PC-9 (cell line): ENCODE measurements at places on chromosomes 6 and 20. TPM values are rescaled to one million over a fixed set of nuclear protein-coding genes. Genes with fewer than 3 reads are reported as not detected.

SLC26A8 gene
- total RNA-seq: not detected in 2 replicates

CAP2 gene
- 10.0 and 12.0 TPM in 2 replicates for total RNA-seq

SNX3 gene
- 71.8 and 102 TPM in 2 replicates for total RNA-seq

FERMT1 gene
- total RNA-seq: 18.2 and 20.6 TPM in 2 replicates

PRL gene
- total RNA-seq: not detected in 2 replicates

KIAA0408 gene
- total RNA-seq: not detected in 2 replicates

CDSN gene
- total RNA-seq: 1.0 and 1.9 TPM in 2 replicates

TXLNB gene
- 0.09 TPM in 1 of 2 replicates, not detected in the other for total RNA-seq

PTK6 gene
- 12.9 and 13.3 TPM in 2 replicates for total RNA-seq

JPH2 gene
- total RNA-seq: 41.1 and 58.8 TPM in 2 replicates

KCNS1 gene
- 0.15 TPM in 1 of 2 replicates, not detected in the other for total RNA-seq

DNA sequence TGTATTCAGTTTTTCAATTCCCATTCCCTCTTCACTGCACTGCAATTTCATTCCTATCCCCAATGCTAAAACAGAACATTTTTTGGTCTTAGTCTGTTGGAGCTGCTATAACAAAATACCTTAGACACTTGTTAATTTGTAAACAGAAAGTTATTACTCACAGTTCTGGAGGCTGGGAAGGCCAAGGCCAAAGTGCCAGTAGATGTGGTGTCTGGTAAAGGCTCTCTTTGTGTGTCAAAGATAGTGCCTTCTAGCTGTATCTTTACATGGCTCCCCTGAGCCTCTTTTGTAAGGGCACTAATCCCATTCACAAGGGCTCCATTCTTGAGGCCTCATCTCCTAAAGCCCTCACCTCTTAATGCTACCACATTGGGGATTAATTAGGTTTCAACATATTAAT, 40.0 kb downstream of the PHIP start:
- DNase-seq: no peak

DNA sequence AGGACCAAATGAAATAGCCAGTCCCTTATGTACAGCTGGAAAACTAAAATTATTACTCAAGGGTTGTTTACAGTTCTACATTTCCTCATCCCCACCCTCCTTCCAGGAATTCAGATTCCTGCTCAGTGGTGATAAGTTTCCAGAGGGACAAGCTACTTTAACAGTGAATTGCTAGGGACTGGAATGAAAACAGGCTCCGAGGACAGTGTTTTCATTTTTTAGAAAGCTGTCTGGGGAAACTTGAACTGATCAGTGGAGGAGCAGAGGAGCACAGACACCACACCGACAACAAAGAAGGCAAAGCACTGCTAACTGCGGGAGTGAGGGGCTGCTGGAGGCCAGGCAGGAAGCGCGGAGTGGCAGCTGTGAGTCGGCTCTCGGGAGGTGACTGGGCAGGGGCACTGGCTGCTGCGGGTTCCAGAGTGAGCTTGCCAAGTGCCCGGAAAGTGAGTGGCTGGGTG, 322.2 kb downstream of the ESR1 start:
- DNase-seq: no peak

DNA sequence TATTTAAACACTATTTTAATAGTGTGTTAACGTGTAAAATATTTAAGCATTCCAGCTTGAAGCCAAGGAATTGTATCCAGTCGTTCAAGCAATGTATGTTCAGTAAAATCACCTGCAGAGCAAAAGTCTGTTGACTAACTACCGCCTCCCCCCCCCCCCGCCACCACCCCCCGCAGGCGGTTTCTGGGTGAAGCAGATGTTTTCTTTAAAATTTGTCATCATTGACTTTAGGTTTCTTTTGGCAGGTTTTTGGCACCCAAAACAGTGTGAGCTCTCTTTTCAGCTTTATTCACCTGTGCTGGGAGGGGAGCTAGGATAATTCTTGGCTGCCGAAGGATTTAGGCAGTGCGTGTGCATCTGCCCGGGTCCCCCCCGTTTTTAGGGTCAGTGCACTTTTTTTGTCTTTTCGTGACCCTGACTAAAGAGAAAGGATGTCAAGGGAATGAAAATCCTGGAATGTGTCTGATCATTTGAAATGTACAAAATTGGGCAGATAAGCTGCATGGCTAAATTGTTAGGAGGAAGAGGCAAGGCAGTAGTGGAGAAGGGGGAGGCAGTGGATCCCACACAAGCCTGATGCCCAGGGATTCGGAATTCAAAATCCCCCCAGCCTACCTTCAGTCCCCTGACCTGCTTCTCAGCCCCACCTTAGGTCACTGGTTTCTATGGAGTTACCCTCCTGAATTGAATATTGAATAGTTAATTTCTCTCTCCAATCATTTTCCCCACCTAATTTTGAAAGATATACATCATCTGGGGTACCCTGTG, 1.1 kb downstream of the EDN1 start:
- no peak for DNase-seq

DNA sequence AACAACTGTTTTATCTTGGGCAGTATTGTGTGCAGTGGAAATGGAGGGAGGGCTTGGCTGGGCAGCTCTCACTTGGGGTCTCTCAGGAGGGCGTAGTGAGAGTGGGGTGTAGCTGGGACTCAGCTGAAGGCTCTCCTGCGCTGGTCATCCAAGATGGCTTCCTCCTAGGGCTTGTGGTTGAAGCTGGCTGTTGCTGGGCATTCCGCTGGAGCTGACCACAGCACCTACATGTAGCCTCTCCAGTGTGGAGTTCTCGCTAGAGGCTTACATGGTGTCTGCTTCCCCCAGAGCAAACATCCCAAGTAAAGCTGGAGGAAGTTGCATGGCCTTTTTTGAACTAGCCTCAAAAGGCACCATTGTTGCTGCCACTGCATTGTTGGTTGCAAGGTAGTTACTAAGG, 344.1 kb upstream of the MARCKS start:
- DNase-seq: no peak

- no peak for DNase-seq
Observed at GRCh38 chr6:41583565-41583964, 37.4 kb downstream of the FOXP4 start.

- no peak for DNase-seq
Observed at GRCh38 chr20:47125758-47126591, 230.5 kb downstream of the ZMYND8 start.

- DNase-seq: no peak
Observed at GRCh38 chr20:45017857-45018256, 51.5 kb downstream of the STK4 start.

DNA sequence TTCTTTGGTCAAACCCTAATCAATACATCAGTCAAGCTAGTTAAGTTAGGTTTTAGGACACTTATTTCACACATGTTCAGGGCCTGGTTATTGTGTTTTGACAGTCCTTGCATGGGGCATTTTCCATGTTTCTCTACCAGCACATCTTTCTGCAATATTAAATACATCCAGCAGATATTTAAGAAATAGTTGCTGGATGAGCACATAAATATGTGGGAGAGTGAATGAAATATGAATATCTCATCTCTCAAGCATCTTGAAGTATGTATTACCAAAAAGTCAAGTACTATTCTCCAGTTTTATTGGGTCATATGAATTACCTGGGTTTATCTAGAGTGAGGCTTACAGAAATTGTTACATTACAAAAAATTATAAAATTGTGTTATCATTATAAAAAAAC, 621.9 kb upstream of the GJE1 start:
- no peak for DNase-seq

DNA sequence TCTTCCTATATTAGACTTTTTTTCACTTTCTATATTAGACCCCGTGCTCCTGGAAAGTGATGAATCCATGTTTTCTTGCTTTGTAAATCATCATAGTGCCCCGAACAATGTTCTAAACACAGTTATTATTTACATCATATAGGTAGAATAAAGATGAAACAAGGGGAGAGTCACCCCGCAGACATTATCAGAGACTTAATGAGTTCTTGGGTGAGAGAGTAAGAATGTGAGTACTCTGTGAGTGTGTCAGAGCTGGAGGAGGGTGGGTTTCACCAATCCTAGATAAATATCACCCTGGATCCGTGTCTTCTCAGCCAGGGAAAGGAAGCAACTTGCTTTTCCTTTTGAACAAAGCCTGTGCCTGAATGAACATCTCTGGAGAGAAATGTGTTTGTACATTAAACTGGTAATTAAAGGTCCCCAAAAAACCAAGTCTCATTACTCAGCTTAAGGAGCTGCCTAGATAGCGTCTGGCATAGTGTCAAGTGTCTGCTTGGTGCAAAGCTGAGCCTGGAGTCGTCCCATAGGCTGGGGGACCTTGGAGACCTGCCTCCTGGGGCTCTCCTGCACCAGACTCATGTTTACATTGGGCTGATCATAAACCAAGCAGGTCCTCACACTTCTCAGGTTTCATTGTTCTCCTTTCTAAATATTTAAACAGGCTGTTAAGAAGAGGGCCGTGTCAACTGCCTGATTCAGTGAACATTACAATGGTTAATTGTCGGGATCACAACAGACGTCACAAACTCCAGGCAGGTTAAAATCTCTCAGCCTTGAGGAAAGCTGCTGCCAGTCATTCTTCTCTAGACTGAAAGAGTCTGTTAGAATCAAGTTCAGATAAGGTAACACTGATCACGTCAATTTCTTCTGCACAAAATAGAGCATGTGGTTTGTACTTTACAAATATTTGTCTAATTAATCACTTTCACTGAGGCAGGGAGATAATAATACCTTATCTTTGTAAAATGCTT, 179.7 kb upstream of the MYLIP start:
- DNase-seq: peak; percentile 40

DNA sequence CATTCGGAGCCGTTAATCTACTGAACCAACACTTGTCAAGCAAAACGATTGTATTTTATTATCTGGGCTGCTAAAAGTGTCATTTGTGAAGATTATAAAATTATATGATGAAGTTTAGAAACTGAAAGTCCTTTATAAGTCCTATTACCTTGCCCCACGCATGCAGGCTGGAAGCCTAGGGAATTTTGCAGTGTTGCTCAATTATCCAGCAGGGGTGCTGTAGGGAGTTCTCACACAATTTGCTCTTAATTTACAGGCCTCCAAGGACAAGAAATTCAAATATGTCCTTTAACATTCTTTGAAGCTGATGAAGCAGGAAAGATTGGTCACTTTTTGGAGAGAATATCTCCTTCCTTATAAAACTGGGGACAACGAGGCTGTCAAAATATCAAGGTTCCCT, 368.9 kb downstream of the LMBRD1 start:
- DNase-seq: no peak

GRCh38 chr20:21182832-21183563, 57.1 kb downstream of the KIZ start:
- peak; percentile 88 for DNase-seq

- no peak for DNase-seq
Observed at GRCh38 chr6:157232161-157232895, 91.0 kb downstream of the TMEM242 start.

DNA sequence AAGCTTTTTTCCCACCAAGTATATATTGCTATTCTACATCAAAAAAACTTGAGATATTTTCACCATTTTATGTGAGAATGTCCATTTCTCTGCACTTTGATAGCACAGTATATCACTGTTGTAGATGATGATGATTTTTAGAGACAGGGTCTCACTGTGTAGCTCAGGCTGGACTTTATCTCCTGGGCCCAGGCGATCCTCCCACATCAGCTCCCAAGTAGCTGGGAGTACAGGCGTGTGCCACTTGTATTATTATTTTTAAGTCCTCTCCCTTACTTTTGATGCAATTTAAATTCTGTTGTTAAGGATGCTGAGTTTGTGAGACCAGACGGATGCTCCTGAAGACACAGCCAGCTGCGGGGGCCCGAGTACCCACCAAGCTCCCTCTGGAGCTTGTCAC, 326.8 kb downstream of the QKI start:
- DNase-seq: no peak

DNA sequence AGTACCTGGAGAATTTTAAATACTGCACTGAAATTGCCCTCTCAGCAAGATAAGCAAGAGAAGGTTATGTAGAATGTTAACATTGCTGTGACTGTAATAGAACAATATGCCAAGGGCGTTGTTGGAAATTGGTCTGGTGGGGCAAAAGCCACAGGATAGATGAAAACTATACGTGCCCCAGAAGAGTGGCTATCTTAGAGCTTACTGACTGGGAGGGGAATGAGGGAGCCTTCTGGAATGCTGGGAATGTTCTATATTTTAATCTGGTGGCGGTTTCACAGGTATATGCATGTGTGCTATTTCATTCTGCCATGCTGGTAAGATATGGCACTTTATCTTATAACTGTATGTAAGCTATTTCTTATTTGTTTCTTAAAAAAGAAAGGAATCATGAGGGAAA, 35.2 kb upstream of the YWHAB start:
- DNase-seq: peak; percentile 50

DNA sequence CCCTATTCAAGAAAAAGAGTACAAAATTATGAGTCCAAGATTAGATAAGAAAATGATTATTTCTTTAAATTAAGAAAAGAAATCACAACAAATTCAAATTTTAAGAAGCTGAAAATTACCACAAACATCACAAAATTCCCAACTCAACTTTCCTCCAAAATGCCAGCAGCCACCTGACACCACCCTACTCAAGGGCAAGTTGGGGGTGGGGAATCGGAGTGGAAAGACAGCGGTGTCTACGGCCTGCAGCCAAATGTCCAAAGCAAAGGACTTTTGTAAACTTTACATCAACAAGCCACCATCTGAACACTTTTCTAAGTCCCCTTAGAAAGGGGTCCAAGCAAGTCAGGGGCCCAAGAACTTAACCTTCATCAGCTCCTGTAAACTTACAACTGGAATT, 1.6 kb upstream of the EYA2 start:
- no peak for DNase-seq
